T-cell (primary cell): ENCODE measurements at places on chromosomes 3 and 15. TPM values are rescaled to one million over a fixed set of nuclear protein-coding genes. Genes with fewer than 3 reads are reported as not detected.

GRCh38 chr15:74132681-74133651 is 2.6 kb downstream of the ISLR2 start:
- H3K4me1 ChIP-seq, result peaks cover 54% of the 10 kb centered on the region
- no peak overlapping the region for H3K4me3 ChIP-seq
- H3K27me3 ChIP-seq, result peaks cover 28% of the 10 kb centered on the region
- no peak for DNase-seq
- H3K36me3 ChIP-seq, result no peaks in the 10 kb centered on the region

EXD1 gene
- not detected for total RNA-seq

AADAC gene
- not detected for total RNA-seq

DNA sequence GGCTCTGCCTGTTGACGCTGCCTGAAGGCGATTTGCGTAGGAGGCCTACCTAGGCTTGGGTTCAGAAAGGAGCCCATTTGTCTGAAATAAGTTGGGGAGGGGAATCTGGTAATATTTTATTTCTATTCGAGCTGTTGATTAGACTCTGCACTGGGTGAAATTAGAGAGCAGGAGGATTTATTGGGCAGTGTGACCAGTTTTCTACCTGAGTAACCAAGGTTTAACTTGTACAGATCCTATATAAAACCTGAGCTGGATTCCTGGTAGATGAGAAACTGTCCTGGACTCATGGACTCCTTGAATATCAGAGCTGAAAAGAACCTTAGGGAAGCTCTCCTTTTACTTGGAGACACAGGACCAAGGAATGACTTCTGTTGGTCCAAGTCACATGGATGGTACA is 19.6 kb upstream of the GPR156 start:
- H3K4me3 ChIP-seq, result no peak overlapping the region
- H3K36me3 ChIP-seq, result no peaks in the 10 kb centered on the region
- DNase-seq, result no peak
- no peaks in the 10 kb centered on the region for H3K27me3 ChIP-seq

DNA sequence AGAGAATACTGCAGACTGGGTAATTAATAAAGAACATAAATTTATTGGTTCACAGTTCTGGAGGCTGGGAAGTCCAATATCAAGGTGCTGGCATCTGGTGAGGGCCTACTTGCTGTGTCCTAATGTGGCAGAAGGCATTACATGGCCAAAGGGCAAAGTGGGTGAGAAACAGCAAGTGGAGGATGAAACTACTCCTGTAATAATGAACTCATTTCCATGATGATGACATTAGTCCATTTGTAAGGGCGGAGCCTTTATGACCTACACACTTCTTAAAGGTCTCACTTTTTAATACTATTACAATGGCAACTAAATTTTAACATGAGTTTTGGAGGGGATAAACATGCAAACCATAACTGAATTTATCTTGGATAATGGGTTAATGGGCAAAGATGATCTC is 139.6 kb upstream of the SGO1 start:
- no peak overlapping the region for H3K27ac ChIP-seq
- H3K4me1 ChIP-seq, result no peaks in the 10 kb centered on the region
- no peaks in the 10 kb centered on the region for H3K36me3 ChIP-seq
- no peak for DNase-seq

DNA sequence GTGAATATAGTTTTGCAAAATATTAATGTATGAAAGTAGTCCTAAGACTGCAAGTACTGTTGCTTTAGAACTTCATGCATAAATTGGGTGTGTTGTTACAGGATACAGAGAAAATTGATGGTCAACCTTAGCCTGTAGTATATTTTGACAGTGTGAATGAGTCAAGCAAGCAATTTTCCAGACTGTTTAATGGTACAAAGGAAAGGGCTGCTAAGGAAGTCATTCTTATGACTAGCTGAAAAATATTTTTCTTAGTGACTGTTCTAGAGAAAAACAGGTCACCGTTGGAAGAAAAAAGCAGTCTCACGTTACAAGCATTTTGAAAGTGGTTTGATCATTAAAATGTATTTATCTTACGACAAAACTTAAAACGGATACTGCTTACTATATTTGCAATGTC is 49.2 kb downstream of the MBNL1 start:
- H3K36me3 ChIP-seq, result no peaks in the 10 kb centered on the region
- peak overlapping the region; percentile 19 for H3K27ac ChIP-seq
- no peaks in the 10 kb centered on the region for H3K27me3 ChIP-seq
- no peak for DNase-seq

- peaks cover 88% of the 10 kb centered on the region for H3K4me1 ChIP-seq
- H3K27me3 ChIP-seq, result no peaks in the 10 kb centered on the region
- H3K36me3 ChIP-seq, result no peaks in the 10 kb centered on the region
- H3K4me3 ChIP-seq, result no peak overlapping the region
- DNase-seq, result no peak
- H3K27ac ChIP-seq, result peak overlapping the region; percentile 87
Measured at GRCh38 chr15:67080118-67080899, 14.9 kb downstream of the SMAD3 start.

LRRC49 gene
- 0.69 TPM for total RNA-seq

DNA sequence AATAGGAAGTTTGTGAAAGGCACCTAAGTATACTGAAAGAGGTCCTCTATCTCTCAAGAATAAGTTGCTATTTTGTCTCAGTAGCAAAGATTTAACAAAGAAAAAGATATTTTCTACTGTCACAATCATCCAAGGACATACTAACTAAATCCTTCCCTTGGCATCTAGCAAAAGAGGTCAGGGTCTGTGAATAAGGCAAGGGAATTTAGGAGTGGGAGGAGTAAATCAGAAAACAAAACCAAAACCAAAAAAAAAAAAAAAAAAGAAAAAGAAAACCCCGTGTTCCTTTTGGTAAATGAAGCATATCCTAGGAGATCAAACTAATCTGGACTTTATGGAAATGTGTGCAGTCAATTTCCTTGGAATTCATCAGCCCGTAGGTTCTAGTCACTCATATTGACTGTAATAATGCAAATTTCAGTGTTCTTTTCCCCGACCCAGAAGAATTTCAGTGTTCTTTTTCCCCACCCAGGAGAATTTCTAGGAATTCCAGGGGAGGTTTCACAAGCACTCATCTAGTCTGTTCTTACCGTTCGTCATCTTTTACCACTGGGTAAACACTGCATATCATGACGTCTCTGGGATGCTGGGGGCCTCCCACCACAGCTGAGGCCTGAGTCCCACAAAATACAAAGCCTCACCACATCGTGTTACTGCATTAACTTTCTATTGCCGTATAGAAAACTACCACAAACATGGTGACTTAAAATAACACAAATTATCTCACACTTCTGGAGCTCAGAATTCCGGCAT is 113.8 kb upstream of the CCDC54 start:
- no peak overlapping the region for H3K4me3 ChIP-seq
- no peak overlapping the region for H3K27ac ChIP-seq
- H3K36me3 ChIP-seq, result no peaks in the 10 kb centered on the region
- H3K4me1 ChIP-seq, result no peaks in the 10 kb centered on the region
- DNase-seq, result no peak

- H3K4me1 ChIP-seq, result no peaks in the 10 kb centered on the region
- H3K27ac ChIP-seq, result no peak overlapping the region
- DNase-seq, result no peak
- no peak overlapping the region for H3K4me3 ChIP-seq
- no peaks in the 10 kb centered on the region for H3K36me3 ChIP-seq
- peaks cover 3% of the 10 kb centered on the region for H3K27me3 ChIP-seq
Measured at GRCh38 chr3:16048435-16049318, 125.8 kb upstream of the GALNT15 start.

DNA sequence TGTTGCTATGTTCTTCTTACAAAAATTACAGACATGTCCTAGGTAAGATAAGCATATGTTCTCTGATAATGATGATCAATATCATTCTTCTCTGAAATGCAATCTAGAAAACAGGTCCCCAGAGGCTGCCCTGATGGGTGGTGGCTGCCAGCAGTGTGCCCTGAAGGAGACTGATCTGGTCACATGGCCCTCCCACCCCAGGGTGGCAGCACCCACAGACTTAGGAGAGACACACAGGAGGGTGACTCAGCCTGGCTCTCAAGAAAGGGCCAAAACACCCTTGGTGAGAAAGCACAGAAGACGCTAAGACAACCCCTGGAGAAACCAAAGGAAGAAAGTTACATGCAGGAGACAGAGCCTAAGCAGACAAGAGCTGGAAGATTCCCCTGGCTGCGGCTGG is 203.7 kb downstream of the TJP1 start:
- H3K4me3 ChIP-seq, result no peak overlapping the region
- no peaks in the 10 kb centered on the region for H3K36me3 ChIP-seq
- no peaks in the 10 kb centered on the region for H3K4me1 ChIP-seq
- DNase-seq, result no peak
- H3K27ac ChIP-seq, result no peak overlapping the region
- H3K27me3 ChIP-seq, result no peaks in the 10 kb centered on the region

DNA sequence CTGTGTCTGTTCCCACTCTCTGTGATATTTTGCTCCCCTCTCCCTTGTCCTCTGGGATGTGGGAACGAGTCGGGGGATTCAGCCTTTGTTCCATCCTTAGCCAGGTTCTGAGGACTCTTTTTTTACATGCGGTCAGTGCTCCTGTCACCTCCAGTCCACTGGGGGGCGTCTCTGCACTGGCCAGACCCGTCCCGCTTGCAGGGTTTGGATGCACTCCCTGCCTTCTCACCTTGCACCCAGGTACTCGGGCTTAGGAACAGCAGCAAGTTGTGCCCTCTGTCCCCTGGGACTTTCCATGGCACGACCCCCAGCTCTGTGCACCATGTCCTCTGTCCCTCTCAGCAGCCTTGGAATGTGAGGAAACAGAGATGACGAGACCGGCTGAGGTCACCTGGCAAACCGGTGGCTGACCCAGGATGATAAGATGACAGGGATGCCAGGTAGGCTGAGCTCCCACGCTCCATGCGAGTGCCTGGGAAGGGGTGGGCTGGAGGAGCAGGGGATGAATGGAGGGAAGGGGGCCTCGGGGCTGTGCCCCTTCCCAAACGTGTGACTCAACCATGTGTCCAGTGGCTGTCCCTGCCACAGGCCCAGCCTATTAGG is 27.3 kb upstream of the FGD5 start:
- H3K27me3 ChIP-seq, result no peaks in the 10 kb centered on the region
- H3K27ac ChIP-seq, result no peak overlapping the region
- peak; percentile 43 for DNase-seq

LRRN1 gene
- total RNA-seq, result 2.4 TPM

MST1 gene
- total RNA-seq, result 12.6 TPM

DNA sequence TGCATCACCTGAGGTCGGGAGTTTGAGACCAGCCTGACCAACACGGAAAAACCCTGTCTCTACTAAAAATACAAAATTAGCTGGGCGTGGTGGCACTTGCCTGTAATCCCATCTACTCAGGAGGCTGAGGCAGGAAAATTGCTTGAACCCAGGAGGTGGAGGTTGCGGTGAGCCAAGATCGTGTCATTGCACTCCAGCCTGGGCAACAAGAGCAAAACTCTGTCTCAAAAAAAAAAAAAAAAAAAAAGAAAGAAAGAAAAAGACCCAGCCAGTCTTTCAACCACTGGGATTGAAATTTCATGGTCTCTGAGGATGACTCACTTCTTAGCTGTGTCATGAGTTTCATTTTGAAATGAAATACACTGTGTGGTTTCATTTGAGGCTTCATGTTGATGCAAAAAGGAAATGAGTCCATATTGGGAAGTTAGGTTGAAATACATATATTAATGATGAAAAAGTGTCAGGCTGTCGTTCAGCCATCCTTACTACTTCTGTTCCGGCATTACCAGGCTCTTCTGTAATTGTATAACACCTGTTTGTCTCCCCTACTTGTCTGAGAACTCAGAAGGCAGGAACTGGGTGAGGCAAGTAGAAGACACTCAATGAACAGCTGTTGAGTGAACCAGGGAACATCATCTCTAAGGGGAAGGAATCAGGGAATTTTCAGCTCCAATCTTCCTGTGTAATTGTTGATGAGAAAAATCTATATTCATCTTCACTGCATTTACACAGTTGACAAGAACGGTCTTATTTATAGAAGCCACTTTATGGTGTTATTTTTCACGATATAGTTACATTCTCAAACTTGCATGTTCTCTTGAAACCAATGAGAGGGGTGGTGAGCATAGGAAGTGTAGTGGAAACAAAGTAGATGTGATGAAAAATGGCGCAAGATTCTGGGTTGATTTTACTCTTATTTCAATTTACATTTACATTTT is 87.4 kb downstream of the NFKBIZ start:
- DNase-seq, result peak; percentile 3
- H3K36me3 ChIP-seq, result no peaks in the 10 kb centered on the region
- peaks cover 10% of the 10 kb centered on the region for H3K4me1 ChIP-seq
- peak overlapping the region; percentile 40 for H3K27ac ChIP-seq
- no peaks in the 10 kb centered on the region for H3K27me3 ChIP-seq

DNA sequence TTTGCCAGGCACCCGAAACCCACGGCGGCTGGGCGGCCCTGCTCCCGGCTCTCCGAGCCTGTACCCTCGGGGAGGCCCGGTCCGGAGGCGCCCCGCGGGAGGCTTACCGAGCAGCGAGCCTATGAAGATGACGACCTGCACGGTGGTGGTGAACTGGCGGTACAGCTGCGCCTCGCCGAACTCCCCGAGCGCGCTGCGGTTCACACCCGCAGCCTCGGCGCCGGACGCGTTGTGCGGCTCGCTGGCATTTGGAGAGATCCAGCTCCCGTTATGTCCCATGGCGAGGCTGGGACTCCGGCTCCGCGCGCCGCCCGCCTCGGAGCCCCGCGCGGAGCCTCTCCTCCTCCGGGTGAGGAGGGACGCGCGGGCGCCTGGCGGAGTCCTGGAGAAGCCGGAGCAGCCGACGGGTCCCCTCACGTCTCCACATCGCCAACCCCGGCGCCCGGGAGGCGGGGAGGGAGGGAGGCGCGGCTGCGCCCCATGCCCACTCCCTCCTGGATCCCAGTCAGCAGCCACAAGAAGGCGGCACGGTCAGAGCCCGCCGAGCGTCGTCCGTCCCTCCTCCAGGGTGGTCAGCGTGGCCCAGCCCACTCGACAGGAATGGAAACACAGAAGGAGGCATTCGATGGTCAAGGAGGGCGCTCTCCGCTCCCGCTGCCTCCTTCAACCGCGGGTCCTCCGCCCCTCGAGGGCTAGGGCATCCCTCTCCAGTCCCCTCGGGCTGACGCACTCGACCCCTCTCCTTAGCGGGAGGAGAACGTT is at the start of gene GPR176:
Gene GPR176 (minus strand): TSS at position 519 of the 762 bp plus-strand sequence. CDS start 240 bp downstream, at position 279.
- peak within 1 kb of the TSS; percentile 52 for H3K4me3 ChIP-seq
- DNase-seq, result peak; percentile 20
- H3K27ac ChIP-seq, result no peak within 1 kb of the TSS
- H3K27me3 ChIP-seq, result peaks cover 3% of the 10 kb centered on the region

- no peak overlapping the region for H3K27ac ChIP-seq
- H3K27me3 ChIP-seq, result no peaks in the 10 kb centered on the region
- H3K36me3 ChIP-seq, result no peaks in the 10 kb centered on the region
Measured at GRCh38 chr3:55164876-55165275, 237.0 kb upstream of the LRTM1 start.

WNT7A gene
- 10.0 TPM for total RNA-seq

SLC9C1 gene
- not detected for total RNA-seq

ANKRD34C gene
- not detected for total RNA-seq

CAV3 gene
- not detected for total RNA-seq

CCR1 gene
- 0.12 TPM for total RNA-seq

GRCh38 chr3:71168121-71168721 is 415.3 kb downstream of the FOXP1 start:
- peaks cover 21% of the 10 kb centered on the region for H3K36me3 ChIP-seq
- H3K27ac ChIP-seq, result no peak overlapping the region
- H3K27me3 ChIP-seq, result no peaks in the 10 kb centered on the region
- H3K4me3 ChIP-seq, result no peak overlapping the region
- H3K4me1 ChIP-seq, result no peaks in the 10 kb centered on the region
